Activated naive CD4-positive, alpha-beta T cell treated with anti-CD3 and anti-CD28 coated beads for 36 hours (primary cell): ENCODE measurements at places on chromosomes 5 and 9. TPM values are rescaled to one million over a fixed set of nuclear protein-coding genes. Genes with fewer than 3 reads are reported as not detected.

The UGT3A1 gene
- not detected for total RNA-seq

The CDH12 gene
- total RNA-seq: not detected

The BARX1 gene
- total RNA-seq: 0.17 TPM

The GALNT12 gene
- total RNA-seq: 13.5 TPM

The SFXN1 gene
- total RNA-seq: 358 TPM

The FBXL7 gene
- total RNA-seq: not detected

The GCNT4 gene
- 2.1 TPM for total RNA-seq

The DMRT1 gene
- not detected for total RNA-seq

The SUB1 gene
- 400 TPM for total RNA-seq

The LCN1 gene
- total RNA-seq: not detected

The CCNI2 gene
- total RNA-seq: 1.4 TPM

The PCDHB5 gene
- total RNA-seq: not detected

The CA9 gene
- total RNA-seq: 0.52 TPM

The LECT2 gene
- total RNA-seq: not detected

The CORO2A gene
- 8.2 TPM for total RNA-seq

The PCDHGB1 gene
- not detected for total RNA-seq

The TUSC1 gene
- not detected for total RNA-seq

The GZMA gene
- total RNA-seq: not detected

The PCDHB3 gene
- not detected for total RNA-seq

The ADCY2 gene
- total RNA-seq: not detected

The EXOSC2 gene
- total RNA-seq: 70.1 TPM

The RHOBTB3 gene
- total RNA-seq: 1.5 TPM

The NOP16 gene
- total RNA-seq: 42.1 TPM

The DND1 gene
- 1.9 TPM for total RNA-seq

The FSTL4 gene
- 0.30 TPM for total RNA-seq

The INSL4 gene
- total RNA-seq: not detected

The APBA1 gene
- total RNA-seq: 0.05 TPM

The PCDHGC5 gene
- not detected for total RNA-seq

The EIF4EBP3 gene
- total RNA-seq: 27.2 TPM

The TLX3 gene
- total RNA-seq: not detected

The FOXD4L3 gene
- total RNA-seq: not detected

The C9orf50 gene
- total RNA-seq: not detected

The PCDHB12 gene
- total RNA-seq: not detected

The NEUROG1 gene
- total RNA-seq: not detected

The FBLL1 gene
- total RNA-seq: not detected

The TMC1 gene
- not detected for total RNA-seq

The ANGPTL2 gene
- not detected for total RNA-seq

The MACIR gene
- 5.5 TPM for total RNA-seq

The PTPRD gene
- not detected for total RNA-seq

The MED22 gene
- 21.5 TPM for total RNA-seq

The SPATA31D4 gene
- total RNA-seq: not detected

The PCDHA9 gene
- total RNA-seq: not detected

The PCDHGA6 gene
- 0.05 TPM for total RNA-seq

The AK1 gene
- 11.9 TPM for total RNA-seq

The PCDHGA11 gene
- 0.17 TPM for total RNA-seq

The CAMK2A gene
- not detected for total RNA-seq

The DELE1 gene
- total RNA-seq: 48.0 TPM

The PDLIM4 gene
- total RNA-seq: not detected

The PCDHA3 gene
- not detected for total RNA-seq

The PRUNE2 gene
- total RNA-seq: 0.38 TPM

The LRRC70 gene
- total RNA-seq: 0.91 TPM

The FBP1 gene
- total RNA-seq: 1.9 TPM

The PCDHA11 gene
- total RNA-seq: not detected

The FABP6 gene
- total RNA-seq: not detected

The CD180 gene
- total RNA-seq: not detected

The NCBP1 gene
- total RNA-seq: 33.9 TPM

The MTREX gene
- total RNA-seq: 79.7 TPM

The BARHL1 gene
- not detected for total RNA-seq
